ENCODE measurements at places on chromosomes 7 and 10. TPM values are rescaled to one million over a fixed set of nuclear protein-coding genes. Genes with fewer than 3 reads are reported as not detected.

Gene ZNF804B
- polyA plus RNA-seq = not detected

Gene AKR1D1
- not detected for polyA plus RNA-seq

Gene SPDYE6
- 0.36 TPM for polyA plus RNA-seq

Gene FKBP6
- polyA plus RNA-seq = not detected

Gene ZNF365
- polyA plus RNA-seq = not detected

Gene CYP26C1
- not detected for polyA plus RNA-seq

Gene MEOX2
- polyA plus RNA-seq = not detected

Gene PAX4
- polyA plus RNA-seq = not detected

Gene DOCK4
- not detected for polyA plus RNA-seq

Gene HSPA12A
- 6.7 TPM for polyA plus RNA-seq

Gene LGI1
- polyA plus RNA-seq = not detected

Gene EIF5AL1
- polyA plus RNA-seq = 0.18 TPM

Gene GIMAP7
- 24.1 TPM for polyA plus RNA-seq

Gene SYT15
- 0.45 TPM for polyA plus RNA-seq

Gene KDM7A
- polyA plus RNA-seq = 3.8 TPM

Gene PITRM1
- 37.2 TPM for polyA plus RNA-seq

Gene ASCC1
- polyA plus RNA-seq = 24.8 TPM

Gene CLDN3
- not detected for polyA plus RNA-seq

Gene TUBB8
- 0.59 TPM for polyA plus RNA-seq

Gene ASZ1
- polyA plus RNA-seq = not detected

Gene TAS2R4
- polyA plus RNA-seq = not detected

Gene PIK3CG
- 27.7 TPM for polyA plus RNA-seq

Gene OR2A42
- not detected for polyA plus RNA-seq

Gene EPO
- polyA plus RNA-seq = not detected

Gene LIPM
- polyA plus RNA-seq = not detected

Gene UPK3BL1
- 32.3 TPM for polyA plus RNA-seq

Gene NCF1
- polyA plus RNA-seq = 313 TPM

Gene CNPY1
- polyA plus RNA-seq = not detected

Gene AKR1C2
- polyA plus RNA-seq = not detected

Gene OR2A5
- polyA plus RNA-seq = not detected

Gene RNF32
- 3.9 TPM for polyA plus RNA-seq

Gene ADAM8
- polyA plus RNA-seq = 70.9 TPM

Gene RAB19
- polyA plus RNA-seq = 0.90 TPM

Gene MYL10
- not detected for polyA plus RNA-seq

Gene UCN3
- not detected for polyA plus RNA-seq

Gene IL2RA
- polyA plus RNA-seq = 27.2 TPM

Gene KIF11
- 0.68 TPM for polyA plus RNA-seq

Gene ASIC3
- not detected for polyA plus RNA-seq

Gene CHST3
- not detected for polyA plus RNA-seq

Gene TAS2R41
- not detected for polyA plus RNA-seq

Gene CYP2E1
- polyA plus RNA-seq = not detected

Gene FEZF1
- polyA plus RNA-seq = not detected

Gene AMPH
- not detected for polyA plus RNA-seq

Gene RNF148
- not detected for polyA plus RNA-seq

Gene PROSER2
- not detected for polyA plus RNA-seq

Gene GPR146
- polyA plus RNA-seq = 2.6 TPM

Gene ANLN
- polyA plus RNA-seq = not detected

Gene IQCE
- 2.3 TPM for polyA plus RNA-seq

Gene TCF7L2
- polyA plus RNA-seq = 0.43 TPM

Data from IgD-negative memory B cell (primary cell).